ENCODE measurements at places on chromosomes 11 and 22.
A peak's percentile ranks its signal among the peaks of the same experiment; 100 is the strongest.

DNA sequence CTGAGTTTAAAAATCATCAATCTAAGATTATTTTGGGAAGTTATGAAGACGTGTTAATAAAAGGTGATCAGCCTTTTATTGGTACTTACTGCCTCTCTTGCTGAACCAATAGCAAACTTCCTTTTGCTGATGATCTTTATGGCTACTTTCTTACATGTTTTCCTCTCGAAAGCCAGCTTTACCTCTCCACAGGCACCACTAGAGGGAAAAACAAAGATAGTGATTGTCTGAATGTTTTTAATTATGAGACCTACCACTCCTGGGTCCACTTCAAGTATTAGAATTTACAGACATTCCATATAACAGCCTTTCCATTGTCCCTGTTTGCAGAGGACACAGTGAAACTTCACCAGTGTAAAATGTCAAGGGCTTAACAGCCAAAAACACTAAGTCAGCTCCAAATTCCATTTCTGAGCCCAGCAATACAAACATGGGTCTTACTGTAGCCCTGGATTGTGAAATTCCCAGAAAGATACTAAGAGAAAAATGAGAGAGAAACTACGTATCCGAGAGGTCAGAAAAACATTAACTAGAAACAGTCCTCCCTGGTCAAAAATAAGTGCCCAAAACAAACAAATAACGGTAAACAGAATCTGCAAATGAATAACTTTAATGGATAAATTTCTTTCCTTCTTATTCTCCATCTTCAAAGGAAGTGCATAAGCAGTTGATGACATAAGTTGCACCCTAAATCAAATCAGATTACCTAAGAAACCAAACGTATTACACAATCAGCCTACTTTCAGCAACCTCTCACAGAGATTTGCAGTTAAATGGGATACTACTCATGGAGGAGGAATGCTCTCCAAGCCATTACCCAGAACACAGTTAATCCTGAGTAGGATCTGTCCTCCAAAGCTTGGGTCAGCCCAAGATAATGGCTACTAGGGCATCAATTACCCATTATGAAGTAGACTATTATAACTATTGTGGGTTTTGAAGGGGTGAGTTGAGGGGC is 29.5 kb downstream of the CHEK2 start:
- DNase-seq = no peak

- peak; percentile 59 for DNase-seq
These were observed at the start of gene DGAT2 for GRCh38 chr11:75768112-75768908. Gene DGAT2, plus strand, starts transcription at chr11:75768778. Its CDS starts 214 bp downstream, at chr11:75768992.

GRCh38 chr11:71239581-71239980 is 12.8 kb downstream of the SHANK2 start:
- no peak for DNase-seq

DNA sequence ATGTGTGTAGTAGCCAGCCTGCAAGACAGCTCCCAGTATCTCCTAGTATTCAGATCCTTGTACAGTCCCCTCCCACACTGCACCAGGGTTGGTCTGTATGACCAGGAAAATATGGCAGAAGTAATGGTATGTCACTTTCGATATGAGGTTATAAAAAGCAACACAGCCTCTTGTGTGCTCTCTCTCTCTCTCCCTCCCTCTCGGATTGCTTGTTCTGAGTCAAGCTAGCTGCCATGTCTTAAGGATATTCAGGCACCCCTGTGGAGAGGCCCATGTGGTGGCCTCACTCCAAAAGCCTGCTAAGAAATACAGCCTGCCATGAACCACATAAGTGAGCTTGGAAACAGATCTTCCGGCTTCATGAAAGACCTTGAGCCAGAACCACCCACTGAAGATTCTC is 25.4 kb downstream of the FXYD6 start:
- no peak for DNase-seq

- peak; percentile 17 for DNase-seq
These were observed 49.9 kb downstream of the STIM1 start for GRCh38 chr11:3905080-3905953.

GRCh38 chr11:35614939-35615569 is 3.2 kb upstream of the FJX1 start:
- DNase-seq = no peak

- no peak for DNase-seq
These were observed 3.1 kb upstream of the PTS start for GRCh38 chr11:112223121-112223520.

- DNase-seq = no peak
These were observed 24.1 kb upstream of the ZDHHC13 start for GRCh38 chr11:19092850-19093249.

- no peak for DNase-seq
These were observed 215.1 kb downstream of the SWAP70 start for GRCh38 chr11:9878936-9879335.

- DNase-seq = no peak
These were observed 23.2 kb downstream of the MFNG start for GRCh38 chr22:37462983-37463382.

- no peak for DNase-seq
These were observed 113.6 kb downstream of the LDLRAD3 start for GRCh38 chr11:36057379-36058042.

DNA sequence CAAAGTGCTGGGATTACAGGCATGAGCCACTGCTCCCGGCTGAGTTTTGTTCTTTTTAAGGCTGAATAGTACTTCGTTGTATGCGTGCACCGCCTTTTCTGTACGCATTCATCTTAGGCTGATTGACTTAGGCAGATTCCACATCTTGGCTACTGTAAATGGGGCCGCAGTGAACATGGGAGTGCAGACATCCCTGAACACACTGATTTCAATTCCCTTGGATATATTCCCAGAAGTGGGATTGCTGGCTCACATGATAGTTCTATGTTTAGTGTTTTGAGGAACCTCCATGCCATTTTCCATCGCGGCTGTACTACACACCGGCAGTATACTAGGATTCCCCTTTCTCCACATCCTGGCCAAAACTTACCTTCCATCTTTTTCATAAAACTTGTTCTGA is 10.4 kb upstream of the ZNF74 start:
- no peak for DNase-seq

DNA sequence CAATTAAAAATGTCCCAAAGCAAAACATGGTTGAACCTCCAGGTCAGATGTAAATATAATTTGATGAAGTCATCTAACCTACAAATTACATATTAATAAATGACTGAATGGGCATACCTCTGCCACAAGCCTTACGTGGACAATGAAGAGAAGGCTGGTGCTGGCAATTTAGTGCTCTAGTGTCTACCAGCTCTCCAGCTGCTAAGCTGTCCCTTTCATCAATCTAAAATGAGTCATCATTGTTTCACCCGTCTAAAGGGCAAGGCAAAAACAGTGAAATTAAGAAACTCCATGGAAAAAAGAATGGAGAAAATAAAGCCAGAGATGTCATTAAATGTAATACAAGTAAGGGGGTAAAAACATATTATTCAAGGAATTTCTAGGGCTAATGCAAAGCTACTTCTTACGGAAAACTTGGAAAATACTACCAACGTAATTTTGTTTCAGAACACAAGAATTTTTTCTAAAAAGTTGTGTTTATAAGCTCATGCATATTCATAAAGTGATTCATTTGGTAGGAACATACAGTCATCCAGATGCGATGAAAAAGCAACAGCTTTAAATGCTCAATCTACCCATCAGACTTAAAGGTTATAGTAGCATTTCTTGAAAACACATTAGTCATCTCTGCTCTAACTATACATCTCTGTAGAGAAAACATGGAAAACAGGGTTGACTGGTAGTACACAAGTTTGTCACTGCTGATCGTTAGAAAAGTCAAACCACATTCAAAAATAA is 71.5 kb downstream of the SIK3 start:
- no peak for DNase-seq

DNA sequence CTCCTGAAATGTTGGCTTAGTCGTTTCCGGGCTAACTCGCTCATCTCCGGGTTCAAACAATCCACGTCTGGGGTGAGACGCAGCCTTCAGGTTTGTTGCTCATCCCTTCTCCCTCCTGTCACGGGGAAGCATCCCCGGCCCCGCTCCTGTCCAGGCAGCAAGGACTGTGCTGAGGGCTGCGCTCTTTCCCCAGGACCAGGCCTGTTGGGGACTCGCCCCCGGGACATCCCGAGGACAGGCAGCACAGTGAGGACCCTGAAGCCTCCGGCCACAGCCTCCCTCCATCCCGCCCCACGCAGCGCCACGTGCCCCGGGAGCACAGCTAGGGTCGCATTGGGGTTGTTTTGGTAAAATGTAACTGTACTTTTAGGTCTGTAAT is 252.0 kb downstream of the BRD1 start:
- no peak for DNase-seq

DNA sequence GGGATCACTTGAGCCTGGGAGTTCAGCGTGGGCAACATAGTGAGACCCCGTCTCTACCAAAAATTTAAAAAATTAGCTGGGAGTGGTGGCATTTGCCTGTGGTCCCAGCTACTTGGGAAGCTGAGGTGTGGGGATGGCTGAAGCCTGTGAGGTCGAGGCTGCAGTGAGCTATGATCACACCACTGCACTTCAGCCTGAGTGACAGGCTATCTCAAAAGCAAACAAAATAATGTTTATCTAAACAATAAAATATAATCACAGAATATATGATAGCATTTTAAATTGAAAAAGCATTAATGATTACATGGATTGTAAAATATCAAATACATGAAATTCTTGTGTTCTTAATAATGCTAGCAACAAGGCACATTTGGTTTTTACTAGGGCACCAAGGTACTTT is 2.7 kb downstream of the BEST1 start:
- no peak for DNase-seq

GRCh38 chr22:43236411-43237166 is 49.7 kb upstream of the TTLL12 start:
- no peak for DNase-seq

DNA sequence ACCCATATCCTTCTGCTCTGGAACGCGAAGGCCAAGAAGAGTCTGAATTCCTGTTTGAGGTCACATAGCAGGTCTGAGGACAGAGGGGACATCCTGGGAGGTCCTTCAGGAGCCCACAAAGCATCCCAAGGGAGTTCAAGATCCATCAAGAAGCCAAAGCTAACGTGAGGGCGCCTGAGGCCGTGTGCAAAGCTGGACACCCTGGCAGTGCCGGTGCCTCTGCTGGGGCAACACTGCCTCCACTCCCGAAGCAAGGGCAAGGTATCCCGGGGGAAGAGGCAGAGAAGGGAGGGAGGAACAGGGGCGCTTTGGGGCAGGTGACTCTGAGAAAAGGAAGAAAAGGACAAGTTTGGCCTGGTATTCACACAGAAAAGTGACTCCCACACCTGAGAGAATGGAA is 50.3 kb upstream of the CDON start:
- no peak for DNase-seq

DNA sequence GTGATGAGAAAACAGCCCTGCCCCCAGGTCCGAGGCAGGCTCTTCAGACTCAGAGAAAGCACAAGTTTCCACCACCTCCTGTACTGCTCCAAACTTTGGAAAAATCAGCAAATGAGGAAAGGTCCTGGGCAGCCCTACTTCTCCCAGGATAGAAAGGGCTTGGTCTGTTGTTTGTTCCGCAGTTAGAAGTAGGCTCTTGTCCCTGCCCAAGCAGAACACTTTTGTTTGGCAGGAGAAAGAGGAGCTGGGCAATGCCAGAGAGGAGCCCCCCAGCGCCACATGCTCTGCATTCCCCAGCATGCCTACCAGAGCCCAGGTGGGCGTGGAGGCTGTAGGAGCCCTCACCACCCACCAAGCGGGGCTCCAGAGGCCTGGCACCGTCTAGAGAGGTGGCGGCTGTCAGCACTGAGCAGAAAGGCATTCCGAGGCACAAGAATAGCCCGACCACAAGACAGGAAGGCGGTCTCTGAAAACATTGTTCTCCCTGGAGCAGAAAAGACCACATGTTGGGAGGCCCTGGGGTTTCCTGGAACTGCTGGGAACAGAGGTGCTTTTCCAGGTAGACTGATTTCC is 90.3 kb upstream of the CD82 start:
- DNase-seq = no peak

DNA sequence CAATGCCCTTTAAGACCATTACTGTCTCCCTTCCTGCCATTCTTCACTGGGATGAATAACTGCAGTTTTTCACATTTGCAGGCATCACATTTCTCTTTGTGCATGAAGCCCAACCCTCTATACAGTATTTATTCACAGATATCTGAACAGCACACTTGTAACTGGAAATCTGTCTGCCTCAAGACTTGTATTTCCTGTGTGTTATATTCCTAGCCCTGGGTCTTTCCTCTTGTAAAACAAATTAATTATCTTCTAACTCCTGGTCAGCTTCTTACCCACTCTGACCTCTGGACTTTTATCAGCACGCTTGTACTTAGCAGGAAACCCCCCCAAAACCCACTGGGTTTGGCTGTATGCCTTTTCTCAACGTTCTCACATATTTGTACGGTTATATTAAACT is 2.0 kb downstream of the CSRP3 start:
- no peak for DNase-seq

DNA sequence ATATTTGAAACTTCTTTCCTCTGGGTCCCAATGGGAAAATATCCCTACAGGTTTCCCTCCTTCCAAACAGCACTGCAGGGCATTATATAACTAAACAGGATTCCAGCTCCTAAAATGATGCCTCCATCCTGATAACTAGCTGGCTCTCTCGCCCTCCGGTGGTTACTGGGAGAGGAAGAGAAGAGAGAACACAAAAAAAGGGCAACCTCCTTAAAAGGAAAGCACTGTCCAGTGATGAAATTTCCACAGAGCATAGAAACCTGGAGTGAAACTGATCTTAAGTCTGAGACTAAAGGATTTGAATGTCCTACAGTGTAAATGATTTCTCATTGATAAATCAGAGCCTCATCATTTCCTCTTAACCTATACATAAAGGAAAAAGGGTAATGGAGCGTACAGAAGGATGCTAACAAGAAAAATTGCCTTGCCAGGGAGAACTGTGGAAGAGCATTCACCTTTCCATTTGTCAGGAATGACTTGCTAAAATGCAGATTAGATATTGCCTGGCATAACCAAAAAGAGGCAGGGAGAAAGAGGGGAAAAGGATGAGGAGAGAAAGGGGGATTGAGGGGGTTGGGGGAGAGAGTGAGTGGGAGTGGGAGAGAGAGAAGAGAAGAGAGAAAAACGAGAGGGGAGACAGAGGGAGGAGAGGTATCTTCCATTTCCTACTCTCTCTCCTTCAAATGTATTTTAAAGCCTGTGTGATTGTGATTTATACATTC is 121.3 kb downstream of the APOL5 start:
- no peak for DNase-seq

DNA sequence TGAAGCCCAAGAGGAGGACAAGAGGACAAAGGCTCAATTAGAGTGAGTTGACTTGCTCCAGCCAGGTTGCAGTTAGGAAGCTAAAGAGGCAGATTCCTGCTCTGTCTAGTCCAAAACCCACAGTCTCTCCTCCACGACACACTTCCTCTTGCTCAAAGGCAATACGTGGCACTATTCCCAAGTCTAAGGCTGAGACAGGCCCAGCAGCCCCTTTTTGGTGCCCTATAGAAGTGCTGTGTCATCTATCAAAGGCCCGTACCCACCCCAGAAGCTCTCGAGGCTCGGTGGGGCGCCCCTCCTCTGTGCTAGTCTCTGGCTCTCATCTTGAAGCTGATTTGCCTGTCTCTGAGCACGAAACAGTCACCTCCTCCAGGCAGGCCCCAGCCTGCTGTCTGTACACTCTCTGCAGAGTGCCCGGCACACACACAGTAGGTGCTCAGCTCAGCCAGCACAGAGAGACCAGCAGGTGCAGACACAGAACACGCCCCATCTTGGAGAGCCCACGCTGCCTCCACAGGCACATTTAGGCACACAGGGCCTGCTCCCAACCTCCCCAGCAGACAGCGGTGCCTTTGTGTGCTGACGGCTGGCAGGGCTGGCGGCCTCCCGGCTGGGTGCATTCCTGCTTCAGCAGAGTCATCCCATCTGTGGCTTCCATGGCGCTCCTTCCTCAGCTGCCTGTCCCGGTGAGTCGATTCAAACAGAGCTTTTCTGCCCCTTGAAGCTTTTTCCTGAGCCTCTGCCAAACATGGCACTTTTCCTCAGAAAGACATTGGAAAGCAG is 52.8 kb downstream of the MYH9 start:
- DNase-seq = no peak
